Lung (tissue), 17 donors: ENCODE measurements at places on chromosomes 3 and 15. TPM values are rescaled to one million over a fixed set of nuclear protein-coding genes. Genes with fewer than 3 reads are reported as not detected.
A peak's percentile ranks its signal among the peaks of the same experiment; 100 is the strongest.

The SV2B gene
- total RNA-seq = 1.6 TPM

DNA sequence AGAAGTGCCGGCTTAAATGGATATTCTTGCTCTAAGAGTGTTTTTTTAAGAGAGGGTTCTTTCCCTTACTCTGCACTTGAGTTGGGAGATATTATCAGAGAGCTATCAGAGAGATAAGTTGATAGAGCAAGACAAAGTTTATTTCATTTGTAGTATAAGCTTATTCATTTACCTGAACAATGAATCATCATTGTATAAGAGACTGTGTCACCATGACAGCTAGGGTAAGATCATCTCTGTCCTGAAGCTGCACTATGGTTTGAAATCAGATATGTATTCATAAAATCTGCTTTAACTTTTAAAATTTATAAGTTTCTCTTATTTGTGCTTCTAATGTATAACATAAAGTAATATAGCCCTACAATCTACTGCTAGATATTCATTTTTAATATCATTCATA, 128.1 kb upstream of the ARL6 start:
- H3K36me3 ChIP-seq = no peaks in the 10 kb centered on the region
- no peak overlapping the region for H3K27ac ChIP-seq
- H3K27me3 ChIP-seq = no peaks in the 10 kb centered on the region
- DNase-seq = no peak

DNA sequence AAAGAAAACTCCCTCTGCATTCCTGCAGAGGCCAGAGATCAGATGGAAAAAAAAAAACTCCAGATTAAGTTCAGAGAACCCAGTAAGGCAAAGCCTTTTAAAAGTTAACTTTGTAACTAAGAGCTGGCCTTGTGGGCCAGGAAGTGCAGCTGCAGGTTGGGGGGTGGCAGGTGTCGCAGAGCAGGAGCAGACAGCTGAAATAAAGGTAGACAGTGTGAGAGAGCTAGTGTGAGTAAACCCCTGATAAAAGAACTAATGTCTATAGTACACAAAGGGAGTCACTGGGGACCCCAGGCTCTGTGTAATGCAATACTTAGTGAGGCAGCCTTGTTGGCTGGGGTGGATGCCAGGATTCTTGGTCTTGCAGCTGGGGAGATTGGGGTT, 42.1 kb downstream of the PPCDC start:
- H3K27me3 ChIP-seq = no peaks in the 10 kb centered on the region
- no peak overlapping the region for H3K27ac ChIP-seq
- H3K4me3 ChIP-seq = no peak overlapping the region
- H3K4me1 ChIP-seq = no peaks in the 10 kb centered on the region

The PRSS50 gene
- 0.46 TPM for total RNA-seq

GRCh38 chr15:81097116-81097889, 36.8 kb upstream of the CFAP161 start:
- no peaks in the 10 kb centered on the region for H3K27me3 ChIP-seq
- no peak overlapping the region for H3K4me3 ChIP-seq
- peaks cover under 1% of the 10 kb centered on the region for H3K4me1 ChIP-seq
- H3K36me3 ChIP-seq = no peaks in the 10 kb centered on the region

GRCh38 chr3:174337227-174337626, 521.9 kb upstream of the NAALADL2 start:
- no peak overlapping the region for H3K27ac ChIP-seq
- no peaks in the 10 kb centered on the region for H3K27me3 ChIP-seq
- H3K4me1 ChIP-seq = no peaks in the 10 kb centered on the region
- peak; percentile 11 for DNase-seq

The HRG gene
- total RNA-seq = 0.15 TPM

GRCh38 chr3:55476515-55476914, 10.6 kb downstream of the WNT5A start:
- peaks cover 25% of the 10 kb centered on the region for H3K27me3 ChIP-seq
- peak; percentile 5 for DNase-seq
- no peak overlapping the region for H3K27ac ChIP-seq
- H3K36me3 ChIP-seq = no peaks in the 10 kb centered on the region

DNA sequence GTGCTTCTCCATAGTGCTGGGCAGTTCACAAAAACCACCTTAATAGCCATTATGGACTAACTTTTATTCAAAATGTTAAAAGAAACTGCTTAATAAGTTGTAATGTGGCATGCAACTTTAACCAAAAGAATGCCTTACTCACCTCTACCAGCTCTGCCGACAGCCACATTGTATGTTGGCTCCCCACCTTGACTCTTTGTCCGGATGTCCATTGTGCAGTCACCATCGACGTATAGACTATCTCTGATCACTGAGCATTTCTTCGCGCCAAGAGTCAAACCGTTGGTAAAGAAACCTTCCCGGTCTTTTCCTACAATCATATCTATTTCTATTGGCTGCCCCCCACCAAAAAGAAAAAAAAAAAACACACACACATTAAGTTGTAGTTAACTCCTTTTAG, 2.5 kb downstream of the PFN2 start:
- peak overlapping the region; percentile 16 for H3K27ac ChIP-seq
- H3K4me3 ChIP-seq = no peak overlapping the region
- peaks cover 9% of the 10 kb centered on the region for H3K36me3 ChIP-seq
